ENCODE measurements at places on chromosomes 7 and 10.

GRCh38 chr10:103153302-103154197, 39.5 kb downstream of the NT5C2 start:
- DNase-seq = no peak

- no peak for DNase-seq
These were observed 133.6 kb downstream of the BMPER start for GRCh38 chr7:34038816-34039470.

- DNase-seq = no peak
These were observed 3.7 kb downstream of the DDIT4 start for GRCh38 chr10:72277340-72277995.

DNA sequence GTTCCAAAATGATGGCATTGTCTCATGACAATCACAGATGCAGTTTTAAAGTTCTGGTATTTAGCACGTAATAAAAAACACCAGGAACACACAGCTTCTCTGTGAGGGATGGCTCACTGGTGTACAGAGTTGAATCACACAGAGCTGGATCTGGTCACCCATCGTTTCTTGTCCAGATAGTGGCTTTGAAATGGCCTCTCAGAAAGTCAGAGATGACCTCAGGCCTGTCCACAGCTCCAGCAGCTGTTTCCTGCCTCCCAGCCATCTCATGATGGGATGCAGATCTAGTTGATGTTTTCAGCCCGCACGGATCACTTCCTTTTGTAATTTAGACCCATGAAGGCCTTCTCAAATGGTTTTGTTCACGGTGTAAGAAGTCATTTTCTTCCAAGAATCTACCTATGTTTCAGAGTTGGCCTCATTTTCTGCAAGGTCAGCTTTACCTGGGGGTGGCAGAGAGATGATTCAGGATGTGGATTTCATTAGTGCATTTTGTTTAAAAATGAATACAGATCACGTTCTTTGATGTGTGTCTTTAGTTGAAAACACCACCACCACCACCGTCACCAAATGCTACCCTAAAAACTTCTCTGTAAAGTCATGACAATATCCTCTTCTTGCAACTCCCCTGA, 166.2 kb downstream of the SNX10 start:
- no peak for DNase-seq

GRCh38 chr7:90726120-90726519, 130.0 kb downstream of the CDK14 start:
- no peak for DNase-seq

- DNase-seq = no peak
These were observed 20.0 kb downstream of the ARHGAP21 start for GRCh38 chr10:24703700-24704099.

GRCh38 chr7:877312-878232, 1.2 kb downstream of the GET4 start:
- peak; percentile 27 for DNase-seq

DNA sequence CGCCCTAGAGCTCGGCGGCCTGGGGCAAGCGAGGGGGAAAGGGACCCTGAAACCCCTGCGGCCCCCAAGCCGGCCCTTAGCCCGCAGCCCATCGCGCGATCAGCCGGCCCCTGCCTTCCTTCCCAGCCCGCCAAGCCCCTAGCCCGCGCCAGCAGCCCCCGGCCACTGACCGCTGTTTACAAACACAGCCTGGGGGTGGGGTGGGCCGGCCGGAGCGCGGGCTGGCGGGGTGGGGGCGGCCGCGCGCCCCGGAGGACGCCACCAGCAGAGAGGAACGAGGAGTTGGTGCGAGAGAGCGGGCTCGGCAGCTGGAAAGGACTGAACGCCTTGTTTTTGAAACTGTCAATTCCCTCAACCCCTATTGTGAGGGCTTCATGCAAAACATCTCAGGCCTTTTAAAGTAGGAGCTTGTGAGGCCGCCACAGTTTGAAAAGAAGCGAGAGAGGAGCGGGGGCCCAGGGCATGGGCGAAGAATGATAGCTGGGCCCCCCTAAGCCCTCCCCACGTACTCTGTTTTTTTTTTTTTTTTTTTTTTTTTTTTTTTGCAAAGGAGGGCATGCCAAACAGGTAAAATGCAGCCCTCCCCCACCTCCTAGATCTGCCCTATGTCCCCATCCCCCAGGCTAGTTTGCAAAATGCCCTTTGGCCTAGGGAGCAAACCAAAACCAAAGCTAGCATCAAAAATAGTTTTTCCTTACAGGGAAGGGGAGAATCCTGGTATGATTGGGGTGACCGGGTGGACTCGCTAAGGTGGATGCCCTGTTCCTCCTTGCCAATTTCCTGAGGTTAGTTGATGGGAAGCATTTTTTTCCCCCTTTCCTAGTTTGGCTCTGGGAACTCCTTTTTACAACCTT, 15.0 kb downstream of the SKIDA1 start:
- DNase-seq = no peak

- no peak for DNase-seq
These were observed 25.4 kb downstream of the BTBD16 start for GRCh38 chr10:122296363-122297120.

DNA sequence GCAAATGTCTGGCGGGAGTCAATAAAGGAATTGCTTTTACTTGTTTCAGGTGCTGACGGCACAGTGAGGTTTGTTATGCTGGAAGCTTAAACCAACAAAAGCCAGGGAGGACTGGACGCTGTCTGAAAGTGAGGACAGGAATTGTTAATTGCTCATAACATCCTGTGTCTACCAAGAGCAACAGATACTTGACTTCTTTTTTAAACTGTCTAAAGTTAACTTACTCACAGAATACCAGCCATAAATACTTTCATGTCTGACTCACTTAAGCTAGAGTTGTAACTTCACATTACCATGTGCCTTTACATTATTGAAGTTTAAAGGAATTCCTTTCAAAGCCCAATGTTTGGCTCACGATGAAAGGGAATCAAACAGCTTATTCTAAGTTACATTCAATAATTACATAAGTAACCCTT, 252.7 kb upstream of the SHH start:
- DNase-seq = no peak

DNA sequence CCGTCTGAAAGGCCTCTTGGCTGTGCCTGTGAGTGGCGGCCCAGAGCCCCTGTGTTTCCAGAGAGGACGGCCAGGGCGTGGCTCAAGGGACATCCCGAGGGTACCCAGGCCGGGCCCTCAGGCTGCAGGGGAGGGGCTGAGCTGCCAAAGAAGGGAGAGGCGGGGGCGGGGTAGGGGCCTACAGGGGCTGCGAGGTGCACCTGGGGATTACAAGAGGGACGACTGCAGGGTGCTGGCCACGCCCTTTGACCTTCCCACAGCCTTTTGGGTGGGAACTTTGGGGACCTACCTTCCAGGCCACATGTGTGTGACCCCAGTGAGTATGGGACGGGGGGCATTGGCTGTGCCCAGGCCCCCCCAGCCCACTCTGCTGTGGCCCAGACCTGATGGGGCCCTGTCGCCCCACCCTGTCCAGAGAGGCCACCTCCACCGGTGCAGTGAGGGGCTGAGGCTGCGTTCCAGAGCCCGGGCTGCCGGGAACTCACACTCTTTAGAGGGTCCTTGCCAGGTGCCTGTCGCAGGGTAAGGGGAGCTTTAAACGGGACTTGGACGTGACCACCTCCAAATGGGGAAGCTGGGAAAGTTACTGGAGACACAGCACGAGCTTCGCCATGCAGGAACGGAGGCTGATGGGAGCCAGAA, 19.0 kb upstream of the NKX6-2 start:
- DNase-seq = no peak

GRCh38 chr7:106089647-106090046, 22.5 kb downstream of the SYPL1 start:
- no peak for DNase-seq

DNA sequence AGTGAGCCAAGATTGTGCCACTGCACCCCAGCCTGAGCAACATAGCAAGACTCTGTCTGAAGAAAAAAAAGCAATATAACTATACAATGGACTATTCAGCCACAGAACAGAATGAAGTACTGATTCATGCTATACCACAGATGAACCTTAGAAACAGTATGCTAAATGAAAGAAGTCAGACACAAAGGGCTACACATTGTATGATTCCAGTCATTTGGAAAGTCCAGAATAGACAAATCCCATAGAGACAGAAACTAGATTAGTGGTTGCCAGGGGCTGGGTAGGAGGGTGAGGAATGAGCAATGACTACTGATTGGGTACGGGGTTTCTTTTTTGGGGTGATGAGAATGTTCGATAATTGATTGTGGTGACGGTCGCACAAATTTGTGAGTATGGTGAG, 9.6 kb upstream of the CFAP70 start:
- DNase-seq = no peak

DNA sequence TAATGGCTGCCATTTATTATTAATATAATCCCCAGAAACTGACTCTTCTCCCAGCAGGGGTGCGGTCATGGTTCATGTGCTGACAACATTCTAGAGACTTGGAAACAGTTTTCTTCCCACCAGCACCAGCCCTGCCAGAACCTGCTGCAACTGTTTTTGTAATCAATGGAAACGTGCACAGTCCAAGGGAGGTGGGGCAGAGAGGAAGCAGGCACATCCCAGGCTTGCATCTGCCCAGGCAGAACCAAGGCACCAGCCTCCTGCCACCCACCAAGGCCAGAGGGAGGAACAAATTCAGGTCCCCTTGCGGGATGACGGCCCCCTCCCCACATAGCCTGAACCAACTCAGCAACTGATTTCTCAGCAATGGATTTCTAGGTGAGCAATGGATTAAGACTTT, 119.0 kb downstream of the OAT start:
- DNase-seq = no peak

DNA sequence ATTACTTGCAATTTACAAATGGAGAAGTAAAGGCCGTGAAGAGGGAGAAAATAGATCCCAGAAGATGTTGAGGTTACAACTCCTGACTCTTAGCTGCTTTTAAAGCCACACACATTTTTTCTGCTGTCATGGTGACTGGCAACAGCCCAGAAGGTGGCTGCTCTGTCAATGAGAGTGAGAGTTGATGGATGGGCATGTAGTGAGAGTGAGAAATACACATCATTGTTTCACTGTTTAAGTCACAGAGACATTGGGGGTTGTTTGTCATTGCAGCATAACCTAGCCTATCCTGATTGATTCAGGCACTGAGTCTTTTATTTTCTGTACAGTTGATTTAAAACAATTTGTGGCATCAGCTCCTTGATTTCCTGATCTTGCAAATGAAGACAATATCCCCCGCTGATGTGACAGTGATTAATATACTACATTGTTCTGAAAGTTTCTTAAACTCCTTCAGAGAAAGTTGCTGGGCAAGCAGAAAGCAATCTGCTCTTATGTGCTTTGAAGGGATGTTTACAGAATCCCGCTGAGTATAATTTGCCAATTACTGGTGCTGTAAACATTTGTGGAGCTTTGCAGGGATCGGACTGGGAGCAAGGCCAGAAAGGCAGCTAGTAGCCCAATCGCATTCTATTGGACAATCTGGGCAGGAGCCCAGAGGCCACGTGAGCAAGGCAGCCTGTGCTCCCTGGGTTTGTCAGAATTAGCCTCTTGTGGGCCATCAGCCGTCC, 229.6 kb downstream of the PRPF18 start:
- no peak for DNase-seq

DNA sequence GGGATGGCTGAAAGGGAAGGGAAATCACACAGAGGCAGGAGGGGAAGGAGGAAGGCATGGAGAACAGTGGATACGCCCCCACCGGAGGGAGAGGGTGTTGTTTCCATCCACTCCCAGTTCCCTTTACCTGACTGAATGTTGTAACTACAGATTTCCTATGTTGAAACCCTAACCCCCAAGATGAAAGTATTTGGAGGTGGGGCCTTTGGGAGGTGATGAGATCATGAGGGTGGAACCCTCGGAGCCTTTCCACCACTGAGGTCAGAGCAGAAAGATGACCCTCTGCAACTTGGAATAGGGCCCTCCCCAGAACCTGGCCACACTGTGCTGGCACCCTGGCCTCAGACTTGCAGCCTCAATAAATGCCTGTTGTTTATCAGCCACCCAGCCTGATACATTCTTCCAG, 48.6 kb upstream of the CNPY1 start:
- DNase-seq = no peak

DNA sequence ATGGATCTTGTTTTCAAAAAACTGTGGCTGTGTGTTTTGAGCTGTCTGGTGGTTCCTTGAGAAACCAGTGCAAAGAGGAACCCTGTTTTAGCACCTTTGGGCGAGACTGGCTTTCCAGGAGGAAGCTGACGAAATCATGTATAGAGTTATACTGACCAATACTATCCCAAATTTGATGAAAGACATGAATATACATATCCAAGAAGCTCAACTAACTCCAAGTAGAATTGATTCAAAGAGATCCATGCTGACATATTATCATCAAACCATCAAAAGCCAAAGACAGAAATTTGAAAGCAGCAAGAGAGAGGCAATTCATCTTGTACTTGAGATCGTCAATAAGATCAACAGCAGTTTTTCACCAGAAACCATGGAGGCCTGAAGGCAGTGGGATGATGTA, 610.7 kb downstream of the DNAJB6 start:
- no peak for DNase-seq

- DNase-seq = no peak
These were observed 74.3 kb downstream of the SAMD9 start for GRCh38 chr7:93043385-93043985.

- DNase-seq = no peak
These were observed 65.3 kb upstream of the NPTX2 start for GRCh38 chr7:98551611-98552273.

GRCh38 chr10:59016043-59016442, 160.4 kb upstream of the PHYHIPL start:
- no peak for DNase-seq

GRCh38 chr7:30931929-30932540, 20.4 kb downstream of the AQP1 start:
- DNase-seq = no peak

DNA sequence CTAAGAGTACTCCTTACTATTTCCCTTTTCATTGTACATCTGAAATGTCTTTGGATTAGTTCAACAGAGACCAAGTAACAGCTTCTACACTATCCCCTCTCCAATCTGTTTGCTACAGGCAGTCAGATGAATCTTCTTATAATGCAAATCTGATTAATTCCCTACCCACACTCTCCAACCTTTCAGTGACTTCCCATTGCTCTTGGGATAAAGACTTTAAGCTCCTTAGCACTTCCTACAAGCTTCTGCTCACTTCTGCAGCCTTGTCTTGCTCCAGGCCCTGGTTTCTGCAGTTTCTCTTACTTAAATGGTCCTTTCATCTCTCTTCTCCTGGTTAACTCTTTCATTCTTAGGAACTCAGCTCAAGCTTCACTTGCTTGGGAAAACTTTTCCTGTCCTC, 65.2 kb upstream of the FEZF1 start:
- no peak for DNase-seq
